ENCODE measurements at places on chromosomes 1 and 21. TPM values are rescaled to one million over a fixed set of nuclear protein-coding genes. Genes with fewer than 3 reads are reported as not detected.

TEX38 gene
- not detected for total RNA-seq

LCE6A gene
- total RNA-seq = not detected

BEST4 gene
- 0.64 TPM for total RNA-seq

AGRN gene
- total RNA-seq = 246 TPM

SUSD4 gene
- 17.2 TPM for total RNA-seq

CA14 gene
- 2.3 TPM for total RNA-seq

DISC1 gene
- total RNA-seq = 22.4 TPM

UTS2 gene
- total RNA-seq = not detected

CREG1 gene
- total RNA-seq = 103 TPM

RIIAD1 gene
- total RNA-seq = 2.3 TPM

PPP2R5A gene
- 34.9 TPM for total RNA-seq

CYP4Z1 gene
- 0.93 TPM for total RNA-seq

PHGDH gene
- total RNA-seq = 106 TPM

OR2T29 gene
- total RNA-seq = not detected

NPHS2 gene
- 46.4 TPM for total RNA-seq

TNFRSF1B gene
- total RNA-seq = 25.0 TPM

GJA4 gene
- total RNA-seq = 18.5 TPM

GBP1 gene
- total RNA-seq = 43.0 TPM

VSIG8 gene
- total RNA-seq = 0.23 TPM

SF3B4 gene
- total RNA-seq = 13.1 TPM

All from metanephros (tissue), 2 donors.